CD4-positive, alpha-beta T cell treated with Interleukin-4 for 4 hours (primary cell): ENCODE measurements at places on chromosomes 1 and 21.

DNA sequence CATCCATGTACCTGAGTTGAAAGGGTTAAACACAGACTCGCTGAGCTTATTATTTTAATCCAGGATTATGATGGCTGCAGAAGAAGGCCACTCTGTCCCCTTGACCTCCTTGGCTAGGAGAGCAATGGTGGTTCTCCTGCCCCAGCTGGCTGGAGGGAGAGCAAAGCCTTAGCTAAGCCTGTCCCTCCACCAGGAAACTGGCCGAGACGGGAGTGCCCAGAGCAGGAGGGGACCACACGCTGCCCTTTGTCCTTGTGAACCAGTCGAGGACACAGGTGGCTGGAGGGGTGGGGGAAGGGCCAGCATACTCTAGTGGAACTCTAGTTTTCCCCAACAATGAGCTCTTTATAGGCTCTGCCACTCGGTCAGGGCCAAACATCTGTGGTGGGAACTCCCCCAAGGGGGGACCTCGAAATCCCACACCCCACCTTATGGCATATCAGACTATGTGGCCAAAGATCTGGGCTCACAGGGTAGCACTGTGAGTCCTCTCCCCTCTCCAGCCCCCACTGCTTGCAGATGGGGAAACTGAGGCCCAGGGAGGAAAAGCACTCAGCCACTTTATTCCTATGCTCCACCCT is 12.9 kb downstream of the KIAA1614 start:
- DNase-seq, result no peak

DNA sequence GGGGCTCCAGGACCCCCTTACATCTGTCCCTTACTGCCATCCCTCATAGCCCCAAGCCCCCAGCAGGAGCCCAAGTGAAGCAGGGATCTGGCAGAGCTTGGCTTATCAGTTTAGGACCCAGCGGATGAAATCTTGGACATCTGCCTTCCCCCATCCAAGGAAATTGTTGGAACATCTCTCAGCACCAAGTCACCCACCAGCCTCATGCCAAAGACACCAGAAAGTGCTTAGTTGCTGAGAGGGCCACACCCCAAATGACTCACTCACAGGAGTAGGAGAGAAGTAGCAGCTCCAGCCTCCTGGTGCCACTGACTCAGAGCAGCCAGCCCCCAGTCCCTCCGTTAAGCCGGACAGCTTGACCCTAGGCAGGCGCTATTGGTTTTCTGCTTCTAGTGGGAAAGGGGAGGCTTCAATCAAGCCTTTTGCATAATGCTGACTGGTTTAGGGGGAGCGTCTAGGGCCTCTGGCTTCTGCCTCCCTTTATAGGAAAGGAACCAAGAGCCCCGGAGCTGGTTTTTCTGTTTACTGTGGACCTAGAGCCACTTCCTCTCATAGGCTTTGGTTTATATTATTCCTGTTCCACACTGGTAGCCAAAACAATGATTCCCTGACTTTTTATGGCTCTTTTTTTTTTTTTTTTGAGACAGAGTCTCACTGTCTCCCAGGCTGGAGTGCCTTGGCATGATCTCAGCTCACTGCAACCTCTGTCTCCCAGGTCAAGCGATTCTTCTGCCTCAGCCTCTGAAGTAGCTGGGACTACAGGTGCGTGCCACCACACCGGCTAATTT is 114.2 kb upstream of the IPO9 start:
- peak; percentile 13 for DNase-seq

GRCh38 chr1:28800324-28800723 is 11.6 kb upstream of the OPRD1 start:
- DNase-seq, result no peak

DNA sequence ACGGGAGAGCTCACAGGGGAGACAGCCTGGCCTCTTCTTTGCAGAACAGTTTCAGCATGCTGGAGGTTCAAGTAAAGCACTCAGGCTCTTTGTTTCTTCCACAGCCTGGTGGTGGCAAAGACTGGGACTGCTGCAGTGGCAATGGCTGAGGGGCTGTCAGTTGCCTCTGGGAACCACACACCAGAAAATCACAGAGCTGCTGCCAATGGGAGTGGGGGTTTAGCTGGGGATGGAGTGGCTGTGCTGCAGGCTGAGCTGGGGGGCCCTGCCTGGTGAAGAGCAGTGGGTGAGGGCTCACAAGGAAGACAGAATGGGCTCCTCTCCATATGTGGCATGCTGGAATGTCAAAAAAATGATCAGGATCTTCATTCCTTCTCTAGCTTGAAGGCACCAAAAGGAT is 25.6 kb upstream of the PTGFR start:
- DNase-seq, result no peak

- DNase-seq, result no peak
These were observed 37.8 kb downstream of the FRRS1 start for GRCh38 chr1:99728494-99729235.
